Left forelimb (tissue), 1 donor: ENCODE measurements at places on chromosomes 12 and 14.

DNA sequence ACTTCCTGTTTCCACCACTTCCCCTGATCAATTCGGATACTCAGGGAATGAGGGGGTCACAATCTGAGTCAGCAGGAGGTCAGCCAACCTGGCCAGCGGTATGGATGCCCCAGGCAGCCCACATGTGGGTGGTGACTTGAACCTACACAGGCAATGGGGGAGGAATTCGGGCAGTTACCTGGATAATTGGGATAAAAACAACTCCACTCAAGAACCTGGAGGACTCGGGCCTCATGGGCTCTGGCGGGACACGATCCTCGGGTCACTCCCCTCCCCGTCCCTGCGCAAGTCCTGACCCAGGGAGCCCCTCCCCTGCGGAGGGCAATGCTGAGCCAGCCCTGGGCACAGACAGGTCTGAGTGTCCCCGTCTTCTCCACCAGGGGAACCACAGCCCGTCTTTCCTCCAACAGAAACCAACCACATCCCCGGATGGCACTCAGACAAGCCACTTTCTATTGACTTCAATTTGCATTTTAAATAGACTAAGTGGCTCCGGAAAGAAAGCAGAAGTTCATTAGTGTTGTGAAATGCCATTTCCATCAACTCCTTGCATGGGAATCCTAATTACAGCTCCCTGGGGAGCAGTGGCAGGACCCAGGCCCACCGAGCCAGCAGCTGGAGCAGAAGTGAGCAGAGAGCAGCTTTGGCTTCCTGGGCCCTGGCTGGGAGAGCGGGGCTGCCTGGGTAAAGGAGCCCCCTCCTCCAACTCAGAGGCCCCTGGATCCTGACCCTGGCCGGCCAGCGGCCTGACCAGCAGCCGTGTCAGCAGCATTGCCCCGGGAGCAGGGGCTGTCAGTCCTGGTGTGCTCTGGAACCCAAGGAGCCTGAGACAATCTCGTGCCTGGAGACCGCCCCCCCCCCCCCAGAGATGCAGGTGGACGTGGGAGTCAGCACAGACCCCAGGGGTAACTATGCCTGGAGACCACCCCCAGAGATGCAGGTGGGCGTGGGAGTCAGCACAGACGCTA, 374.1 kb downstream of the ADGRD1 start:
- no peak for DNase-seq

DNA sequence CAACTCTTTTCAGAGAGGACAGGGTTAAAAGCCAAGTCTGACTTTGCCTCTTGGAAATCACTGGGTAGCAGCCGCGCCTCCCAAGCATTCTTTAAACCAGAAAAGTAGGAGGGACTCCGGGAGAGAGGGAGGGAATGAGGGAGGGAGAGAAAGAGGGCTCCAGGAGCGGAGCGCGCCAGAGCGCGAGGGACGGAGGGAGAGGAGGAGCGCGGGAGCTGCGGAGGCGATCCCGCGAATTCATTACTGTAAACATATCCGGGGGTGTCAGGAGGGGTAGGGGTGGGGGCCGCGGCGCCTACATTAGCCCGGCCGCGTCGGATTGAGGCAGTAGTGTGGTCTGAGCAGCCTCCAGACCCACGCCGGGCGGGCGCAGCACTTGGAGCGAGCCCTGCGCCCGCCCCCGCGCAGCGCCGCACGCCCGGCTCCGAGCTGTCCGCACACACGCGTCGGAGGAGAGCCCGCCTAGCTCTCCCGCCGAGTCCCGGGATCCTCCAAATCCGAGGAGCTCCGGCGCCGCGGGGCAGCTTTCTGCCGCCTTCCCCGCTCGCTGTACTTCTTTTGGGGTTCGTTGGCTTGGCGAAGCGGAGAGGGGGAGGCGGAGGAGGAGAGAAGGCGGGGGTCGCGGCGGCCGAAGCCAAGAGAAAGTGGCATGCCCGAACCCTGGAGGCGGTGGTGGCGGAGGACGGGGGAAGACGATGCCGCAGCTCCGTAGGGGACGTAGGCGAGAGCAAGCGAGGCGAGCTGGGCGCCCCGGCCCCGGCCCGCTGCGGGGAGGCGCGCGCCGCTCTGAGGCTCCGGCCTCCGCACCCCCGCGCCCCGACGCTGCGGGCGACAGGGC, 3.3 kb downstream of the FLRT2 start:
- peak; percentile 87 for DNase-seq

DNA sequence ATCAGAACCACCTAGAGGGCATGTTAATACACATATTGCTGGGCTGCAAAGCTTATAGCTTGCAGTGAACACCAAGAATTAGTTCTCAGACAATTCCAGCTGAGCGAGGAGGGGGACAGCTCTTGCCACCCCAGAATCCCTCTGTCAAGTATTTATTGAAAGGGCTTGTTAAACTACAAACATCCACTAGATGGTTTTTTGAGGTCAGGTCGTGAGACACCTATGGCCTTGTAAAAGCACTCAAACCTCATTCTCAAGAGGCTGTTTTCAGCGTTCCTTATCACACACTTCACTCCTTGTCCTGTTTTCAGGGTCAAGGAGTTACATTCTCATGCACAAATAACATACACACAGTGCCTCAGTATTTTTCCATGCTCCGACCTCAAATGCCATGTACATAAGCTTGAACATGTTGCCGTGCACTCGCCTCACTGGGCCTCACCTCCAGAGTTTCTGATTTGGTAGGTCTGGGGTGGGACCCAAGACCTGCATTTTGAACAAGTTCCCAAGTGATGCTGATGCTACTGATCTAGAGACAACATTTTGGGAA, 98.8 kb upstream of the PTPRR start:
- DNase-seq: no peak

GRCh38 chr14:73809391-73809790, 42.2 kb upstream of the PTGR2 start:
- no peak for DNase-seq

- DNase-seq: no peak
These were observed 394.6 kb downstream of the AEBP2 start for GRCh38 chr12:19833775-19834501.

DNA sequence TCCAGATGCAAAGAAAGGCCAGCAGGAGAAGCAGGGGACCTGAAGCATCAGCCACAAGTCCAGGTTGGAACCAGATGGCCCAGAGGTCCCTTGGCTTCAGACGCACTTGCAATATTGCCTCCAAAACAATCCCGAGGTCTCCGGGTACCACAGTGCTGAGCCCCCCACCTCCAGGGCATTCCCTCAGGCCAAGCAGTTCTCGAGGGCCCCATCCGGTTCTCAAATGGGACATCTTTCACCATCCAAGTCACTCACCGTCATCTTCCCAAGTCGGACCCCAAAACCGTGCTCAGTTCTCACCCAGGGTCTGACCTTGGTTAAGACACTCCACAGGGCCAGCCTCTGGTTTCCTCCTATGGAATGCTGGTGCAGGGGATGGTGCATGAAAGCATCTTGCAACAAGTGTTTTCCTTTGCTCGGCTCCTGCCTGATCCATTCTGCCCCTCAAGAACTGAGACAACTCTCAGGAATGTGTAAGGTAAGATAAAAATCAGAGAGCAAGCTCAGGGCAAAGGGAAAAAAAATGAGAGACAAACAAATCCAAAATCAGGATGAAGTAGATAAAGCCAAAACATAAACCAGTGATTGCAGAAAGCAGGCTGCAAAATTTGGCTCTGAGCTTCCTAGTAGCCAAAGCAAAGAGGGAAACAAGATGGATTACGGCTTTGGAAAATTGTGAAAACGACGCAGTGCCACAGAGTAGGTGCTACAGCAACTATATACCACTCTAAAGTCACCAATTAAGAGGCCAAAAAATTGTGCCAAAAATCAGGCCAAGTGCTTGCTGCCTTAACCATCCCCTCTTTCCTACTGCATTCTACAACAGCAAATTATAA, 8.0 kb downstream of the NCOR2 start:
- DNase-seq: no peak

- DNase-seq: no peak
These were observed 9.9 kb downstream of the PIWIL1 start for GRCh38 chr12:130347588-130347987.

GRCh38 chr12:14605401-14605989, 37.8 kb upstream of the PLBD1 start:
- no peak for DNase-seq

DNA sequence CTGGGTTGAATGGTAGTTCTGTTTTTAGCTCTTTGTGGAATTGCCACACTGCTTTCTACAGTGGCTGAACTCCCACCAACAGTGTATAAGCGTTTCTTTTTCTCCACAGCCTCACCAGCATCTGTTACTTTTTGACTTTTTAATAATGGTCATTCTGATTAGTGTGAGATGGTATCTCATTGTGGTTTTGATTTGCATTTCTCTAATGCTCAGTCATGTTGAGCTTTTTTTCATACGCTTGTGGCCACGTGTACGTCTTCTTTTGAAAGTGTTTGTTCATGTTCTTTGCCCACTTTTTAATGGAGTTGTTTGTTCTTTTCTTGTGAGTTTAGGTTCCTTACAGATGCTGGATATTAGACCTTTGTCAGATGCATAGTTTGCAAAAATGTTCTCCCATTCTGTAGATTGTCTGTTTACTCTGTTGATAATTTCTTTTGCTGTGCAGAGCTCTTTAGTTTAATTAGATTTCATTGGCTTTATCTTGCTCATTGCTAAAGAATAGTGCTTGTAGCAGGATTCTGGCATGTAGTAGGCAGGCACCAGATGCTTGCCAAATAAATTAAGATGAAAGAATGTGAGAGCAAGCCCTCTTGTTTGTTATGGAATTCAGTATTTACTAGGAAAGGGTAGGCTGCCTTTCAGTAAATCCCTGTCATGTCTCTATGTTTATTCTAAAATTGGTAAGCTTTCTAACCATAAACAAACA, 86.8 kb downstream of the PDE3A start:
- no peak for DNase-seq

DNA sequence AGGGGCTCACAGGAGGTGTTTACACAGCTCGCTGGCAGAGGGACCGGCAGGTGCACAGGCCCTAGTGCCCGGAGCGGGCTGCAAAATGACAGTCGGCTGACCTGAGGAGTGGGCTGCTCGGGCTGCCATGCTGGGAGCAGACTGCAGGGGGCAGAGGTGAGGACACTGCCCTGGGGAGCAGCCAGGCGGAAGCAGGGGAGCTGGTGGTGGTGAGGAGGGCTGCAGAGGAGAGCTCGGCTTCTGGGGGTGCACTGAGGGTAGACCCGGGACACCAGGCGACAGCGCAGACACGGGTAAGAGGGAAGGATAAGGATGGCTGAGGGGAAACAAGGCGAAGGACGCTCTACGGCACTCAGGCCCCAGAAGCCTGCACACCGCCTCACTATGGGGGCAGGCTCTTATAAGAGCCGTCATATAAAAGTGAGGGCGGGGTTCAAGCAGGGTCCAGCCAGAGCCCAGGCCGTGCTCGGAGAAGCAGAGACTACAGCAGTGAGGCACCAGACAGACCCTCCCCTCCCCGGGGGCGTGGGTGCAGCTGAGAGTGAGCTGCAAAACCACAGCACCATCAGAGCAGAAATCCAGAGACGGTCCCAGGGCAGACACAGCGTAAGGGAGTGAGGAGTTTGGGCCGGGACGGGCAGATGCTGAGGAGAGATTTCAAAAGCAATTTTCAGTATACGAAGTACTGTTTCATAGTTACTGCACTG, 62.5 kb downstream of the CCDC88C start:
- DNase-seq: no peak

- no peak for DNase-seq
These were observed 190.0 kb downstream of the EMP1 start for GRCh38 chr12:13386323-13387039.

- DNase-seq: no peak
These were observed 115.3 kb upstream of the PRB2 start for GRCh38 chr12:11510671-11511070.

- no peak for DNase-seq
These were observed 15.9 kb downstream of the TAOK3 start for GRCh38 chr12:118356809-118357256.

- DNase-seq: no peak
These were observed 57.6 kb downstream of the NCOR2 start for GRCh38 chr12:124509676-124510300.

DNA sequence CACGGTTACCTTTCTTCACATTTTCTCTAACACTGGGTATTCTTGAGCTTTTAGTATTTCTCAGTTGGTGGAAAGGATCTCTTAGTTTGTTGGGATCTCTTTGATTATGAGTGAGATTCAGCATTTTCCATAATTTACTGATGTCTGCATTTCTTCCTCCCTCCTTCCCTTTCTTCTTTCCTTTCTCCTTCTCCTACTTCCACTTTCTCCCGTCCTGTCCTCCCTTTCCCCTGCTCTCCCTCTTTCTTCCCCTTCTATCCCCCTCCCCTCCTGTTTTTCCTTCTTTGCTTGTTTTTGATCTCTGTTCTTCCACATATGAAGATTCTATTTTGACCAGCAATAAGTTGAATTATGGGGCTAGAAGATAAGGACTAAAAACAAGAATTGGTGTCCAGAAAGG, 66.9 kb downstream of the FUT8 start:
- DNase-seq: no peak

GRCh38 chr12:99476956-99477355, 170.6 kb upstream of the GARIN6 start:
- DNase-seq: no peak

GRCh38 chr14:24172261-24172860, 481 bp downstream of the REC8 start:
- no peak for DNase-seq

DNA sequence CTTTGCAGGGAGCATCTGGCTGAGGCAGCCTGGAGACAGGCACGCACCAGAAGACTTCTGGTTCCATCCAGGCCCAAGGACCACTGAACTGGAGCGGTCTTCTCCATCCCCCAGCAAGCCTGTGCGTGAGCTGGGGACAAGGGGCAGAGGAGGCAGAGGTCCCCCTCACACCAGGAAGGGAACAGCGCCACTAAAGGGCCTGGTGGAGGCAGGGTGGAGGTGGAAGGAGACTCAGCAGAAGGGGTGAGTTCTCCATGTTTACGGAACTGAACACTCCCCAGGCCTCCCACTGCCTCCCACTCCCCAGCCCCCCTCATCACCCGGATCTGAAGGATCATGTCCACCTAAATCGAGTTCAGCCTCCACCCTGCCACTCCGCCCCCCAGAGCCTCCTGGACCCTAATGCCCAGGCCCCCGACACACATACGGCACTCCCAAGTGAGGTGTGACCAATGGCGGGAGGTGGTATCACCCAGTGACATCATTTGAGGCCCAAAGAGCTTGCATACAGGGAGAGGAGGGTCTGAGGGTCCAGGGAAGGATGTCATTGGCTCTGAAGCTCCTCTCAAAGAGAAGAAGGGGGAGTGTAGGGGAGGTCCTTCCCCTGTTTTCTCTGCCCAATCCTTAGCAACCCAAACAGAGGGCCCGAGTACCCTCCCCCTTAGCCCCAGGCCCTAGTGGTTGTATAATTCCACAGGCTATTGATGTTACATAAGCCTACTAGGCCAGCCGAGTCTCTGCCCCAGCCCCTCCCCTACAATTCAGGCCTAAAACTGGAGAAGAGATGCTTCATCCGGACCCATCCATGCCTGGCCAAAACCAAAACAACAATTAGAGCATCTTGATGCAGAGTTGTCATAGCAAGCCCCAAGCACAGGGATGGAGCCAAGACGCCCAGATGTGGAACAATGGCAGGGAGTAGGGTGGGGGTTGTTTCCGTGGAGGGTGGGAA, 1.0 kb downstream of the FAIM2 start:
- no peak for DNase-seq
